Fibroblast of skin of back (primary cell): ENCODE measurements at places on chromosomes 7 and 10.
A peak's percentile ranks its signal among the peaks of the same experiment; 100 is the strongest.

DNA sequence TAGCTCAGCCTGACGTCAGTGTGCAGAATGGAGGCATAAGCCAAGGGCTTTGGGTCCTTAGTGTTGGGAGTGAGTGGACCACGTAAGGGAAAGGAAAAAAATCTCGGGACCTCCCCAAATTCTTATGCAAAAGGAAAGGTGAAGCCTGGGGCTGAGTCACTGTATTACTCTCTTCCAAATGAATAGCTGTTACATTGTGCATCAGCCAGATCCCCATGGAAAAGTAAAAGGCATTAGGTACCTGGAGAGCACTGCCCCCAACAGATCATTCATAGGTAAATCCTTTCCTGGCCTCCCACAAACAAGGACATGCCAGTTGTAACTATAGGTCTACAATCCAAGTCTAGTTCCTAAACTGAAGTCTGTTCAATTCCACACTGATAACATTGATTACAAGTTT is 170.5 kb downstream of the C1GALT1 start:
- DNase-seq: no peak

GRCh38 chr7:51456431-51457060 is 139.9 kb upstream of the COBL start:
- no peak for DNase-seq

DNA sequence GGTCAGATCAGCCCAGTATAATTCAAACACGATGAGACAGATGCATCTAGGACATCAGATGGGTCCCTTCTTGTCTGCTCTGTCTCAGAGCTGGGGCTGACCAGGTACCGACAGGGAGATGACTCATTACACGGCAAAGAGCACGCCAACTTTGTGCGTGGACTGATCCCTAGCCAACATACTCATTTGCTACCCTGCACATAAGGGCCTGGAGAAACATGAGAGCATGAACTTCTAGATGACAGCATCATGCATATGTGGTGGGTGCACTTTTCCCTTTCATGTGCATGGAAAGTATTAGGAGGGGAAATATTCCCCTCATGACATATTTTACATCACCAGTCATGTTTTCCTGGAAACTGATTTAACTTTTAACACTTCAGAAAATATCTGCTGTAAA is 35.1 kb upstream of the NPVF start:
- DNase-seq: no peak

GRCh38 chr7:16891338-16891737 is 9.6 kb upstream of the AGR3 start:
- DNase-seq: peak; percentile 62

GRCh38 chr7:70608229-70608628 is 523.7 kb upstream of the GALNT17 start:
- DNase-seq: peak; percentile 56

DNA sequence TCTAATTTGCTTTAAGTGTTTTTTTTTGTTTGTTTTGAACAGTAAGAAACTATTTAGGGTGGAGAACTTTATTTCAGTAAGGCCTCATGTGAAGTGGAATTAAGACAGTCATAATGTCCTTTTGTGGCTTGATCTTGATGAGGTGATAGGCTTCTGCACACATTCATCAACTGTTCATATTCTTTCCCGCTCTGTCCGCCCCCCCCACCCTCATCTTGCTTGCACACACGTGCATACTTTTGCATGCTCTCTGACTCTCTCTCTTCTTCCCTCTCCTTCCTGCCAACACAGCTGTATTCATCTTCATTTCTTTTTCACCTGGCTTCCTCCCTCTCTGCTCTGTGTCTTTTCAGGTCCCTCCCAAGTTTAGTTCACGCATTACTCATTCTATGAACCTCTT is 429.6 kb downstream of the AUTS2 start:
- no peak for DNase-seq

GRCh38 chr10:13890233-13891127 is 303.7 kb downstream of the PRPF18 start:
- DNase-seq: peak; percentile 59

- DNase-seq: no peak
Measured at GRCh38 chr10:4159173-4159572, 374.2 kb upstream of the KLF6 start.

DNA sequence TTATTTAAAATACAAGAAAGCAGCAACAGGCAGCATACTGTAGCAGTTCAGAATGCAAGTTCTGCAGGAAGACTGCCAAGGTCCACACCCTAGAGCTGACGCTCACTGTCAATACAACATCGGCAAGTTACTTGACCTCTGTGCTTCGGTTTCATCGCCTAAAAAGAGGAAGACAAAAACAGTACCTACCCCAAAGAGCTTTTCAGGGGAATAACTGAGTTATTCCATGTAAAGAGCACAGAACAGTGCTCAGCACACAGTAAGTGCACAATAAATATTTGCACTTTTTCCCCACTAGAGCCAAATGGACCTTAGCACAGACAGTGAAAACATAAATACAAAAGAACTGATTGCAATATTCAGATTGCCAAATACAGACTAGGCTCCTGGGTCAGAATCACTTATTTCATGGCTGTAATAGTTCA is 88.6 kb downstream of the USP6NL start:
- DNase-seq: no peak

DNA sequence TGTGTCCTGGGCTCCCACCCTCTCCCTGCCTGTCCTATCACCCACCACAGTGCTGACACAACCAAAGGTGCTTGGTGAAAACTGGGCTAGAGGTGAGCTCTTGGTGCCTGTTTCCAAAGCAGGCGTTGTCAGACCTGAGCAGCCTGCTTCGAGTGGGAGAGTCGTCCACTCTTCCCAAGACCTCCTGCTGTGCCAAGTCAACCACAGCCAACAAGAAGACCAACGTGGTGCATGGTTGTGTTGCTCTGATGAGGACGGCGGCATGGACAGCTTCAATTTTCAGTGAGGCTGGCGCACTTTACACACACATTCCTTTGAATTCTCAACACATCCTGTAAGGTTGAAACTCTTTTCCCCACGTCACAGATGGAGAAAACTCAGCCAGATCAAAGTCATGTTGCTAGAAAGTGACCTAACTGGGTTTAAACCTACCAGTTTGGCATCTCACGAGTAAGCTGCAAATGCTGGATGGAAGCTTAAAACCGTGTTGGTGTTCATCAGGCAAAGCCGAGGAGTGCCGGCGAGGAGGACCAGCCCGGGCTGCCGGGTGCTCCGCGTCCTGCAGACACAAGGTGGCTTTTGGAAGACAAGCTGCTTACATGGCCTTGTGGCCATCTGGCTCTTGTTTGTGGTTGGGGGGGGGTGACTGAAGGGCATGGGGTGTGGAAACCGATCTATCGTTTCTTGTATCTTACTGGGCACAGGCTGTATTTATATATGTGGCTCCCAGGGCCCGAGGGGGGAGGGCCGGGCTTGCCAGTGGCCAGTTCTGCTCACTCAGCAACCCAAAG is 39.3 kb downstream of the INSIG1 start:
- no peak for DNase-seq

DNA sequence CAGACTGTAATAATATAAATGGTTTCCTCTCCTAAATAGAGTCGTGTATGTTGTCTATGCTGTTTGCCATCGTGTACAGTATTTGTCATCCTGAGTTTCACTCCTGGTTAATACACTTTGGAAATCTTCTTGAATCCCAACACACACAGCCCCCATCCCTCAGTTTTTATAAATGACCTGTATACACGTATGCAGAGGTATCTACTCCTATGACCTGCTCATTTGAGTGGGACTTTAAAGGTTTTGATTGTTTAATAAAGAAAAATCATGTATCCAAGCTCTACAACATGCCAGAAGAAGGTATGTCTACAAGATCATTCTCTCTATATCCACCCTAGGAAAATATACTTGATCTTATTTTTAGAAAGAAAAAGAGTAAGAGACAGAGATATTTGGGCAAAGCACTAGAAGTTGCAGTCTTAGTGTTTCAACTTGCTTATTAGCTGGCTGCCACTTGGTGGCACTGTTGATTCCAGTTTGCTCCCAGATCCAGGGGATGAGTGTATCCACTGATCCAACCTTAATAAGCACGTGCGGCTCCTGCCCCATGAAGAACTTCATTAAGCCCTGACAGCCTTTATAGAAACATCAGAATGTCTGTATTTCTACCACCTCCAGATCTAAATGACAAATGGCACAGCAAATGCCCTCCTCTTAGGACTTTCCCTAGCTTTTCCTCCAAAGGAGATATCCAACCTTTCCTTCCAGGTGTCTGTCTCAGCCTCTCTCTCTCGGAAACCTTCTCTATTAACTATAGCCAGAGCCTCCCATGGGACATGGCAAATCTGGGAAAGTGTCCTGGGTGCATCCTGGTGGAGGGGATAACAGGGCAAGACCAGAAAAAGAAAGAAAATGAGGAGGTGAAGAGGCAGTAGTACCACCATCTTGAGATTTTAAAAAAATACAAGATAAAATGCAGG is 181.6 kb upstream of the NEBL start:
- peak; percentile 67 for DNase-seq

- no peak for DNase-seq
Measured at GRCh38 chr10:125628104-125629049, 54.6 kb downstream of the TEX36 start.

- DNase-seq: no peak
Measured at GRCh38 chr7:45595809-45596664, 21.9 kb downstream of the ADCY1 start.

- DNase-seq: no peak
Measured at GRCh38 chr7:103805346-103805745, 184.1 kb downstream of the RELN start.

DNA sequence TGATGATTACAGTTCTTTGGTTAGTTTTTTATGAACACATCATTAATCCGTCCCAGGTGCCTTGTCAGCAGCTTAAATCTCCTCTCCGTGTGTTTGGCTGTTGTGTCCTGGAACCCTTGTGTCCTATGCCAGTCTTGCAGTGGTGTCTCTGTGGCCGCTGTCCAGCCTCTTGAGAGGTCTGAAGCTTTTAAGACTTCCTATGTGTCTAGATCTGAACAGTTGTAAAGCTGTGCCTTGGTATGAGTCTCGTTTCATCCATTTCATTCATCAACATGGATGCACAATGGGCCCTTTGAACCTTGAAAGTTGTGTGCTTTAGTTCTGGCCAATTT is 16.7 kb downstream of the LMTK2 start:
- DNase-seq: no peak

DNA sequence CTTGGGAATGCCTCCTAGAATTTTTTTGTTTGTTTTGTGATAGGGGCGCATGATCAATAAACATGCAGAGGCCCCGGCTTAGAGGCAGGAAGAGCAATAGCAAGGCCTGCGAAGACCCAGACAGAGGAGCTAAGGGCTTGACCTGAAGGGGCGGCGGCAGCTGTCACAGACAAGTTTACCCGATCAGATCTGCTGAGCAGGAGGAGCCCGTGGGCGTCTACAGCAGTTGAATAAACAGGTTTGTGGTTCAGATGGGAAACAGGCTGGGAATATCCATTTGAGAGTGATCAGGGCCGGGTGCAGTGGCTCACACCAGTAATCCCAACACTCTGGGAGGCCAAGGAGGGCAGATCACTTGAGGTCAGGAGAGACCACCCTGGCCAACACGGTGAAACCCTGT is 126.0 kb upstream of the CALN1 start:
- DNase-seq: no peak

GRCh38 chr7:26035552-26035951 is 116.4 kb upstream of the NFE2L3 start:
- no peak for DNase-seq

GRCh38 chr7:21514062-21514461 is 28.8 kb upstream of the DNAH11 start:
- DNase-seq: no peak

DNA sequence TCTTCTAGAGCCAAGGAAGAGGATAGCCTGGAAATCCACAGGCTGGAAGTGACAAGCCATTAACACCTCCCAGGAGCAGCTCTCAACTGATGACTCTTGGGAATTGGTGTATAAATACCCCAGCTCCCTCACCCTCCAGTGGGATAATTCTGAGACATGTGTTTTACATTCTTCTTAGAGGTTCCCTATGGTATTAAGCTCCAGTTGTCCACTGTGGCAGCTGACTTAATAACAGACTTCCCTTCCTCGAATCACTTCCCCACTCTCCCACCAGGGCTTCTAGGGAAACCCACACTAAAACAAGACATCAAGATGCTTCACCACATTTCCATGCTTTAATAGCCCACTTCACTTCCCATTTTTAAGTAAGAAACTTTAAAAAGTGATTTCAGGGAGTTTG is 47.2 kb downstream of the FAM107B start:
- DNase-seq: no peak

DNA sequence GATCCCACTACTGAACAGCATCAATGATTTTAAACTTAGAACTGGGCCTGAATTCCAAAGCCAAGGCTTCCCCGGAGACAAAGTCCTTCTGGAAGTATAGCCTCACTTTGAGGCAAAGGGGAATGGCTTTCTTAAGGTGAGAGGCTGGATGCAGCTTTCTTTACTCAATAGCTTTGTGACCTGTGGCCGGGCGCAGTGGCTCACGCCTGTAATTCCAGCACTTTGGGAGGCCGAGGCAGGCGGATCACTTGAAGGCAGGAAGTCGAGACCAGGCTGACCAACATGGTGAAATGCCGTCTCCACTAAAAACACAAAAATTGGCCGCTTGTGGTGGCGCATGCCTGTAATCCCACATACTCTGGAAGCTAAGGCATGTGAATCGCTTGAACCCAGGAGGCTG is 3.2 kb upstream of the FGFR2 start:
- no peak for DNase-seq

DNA sequence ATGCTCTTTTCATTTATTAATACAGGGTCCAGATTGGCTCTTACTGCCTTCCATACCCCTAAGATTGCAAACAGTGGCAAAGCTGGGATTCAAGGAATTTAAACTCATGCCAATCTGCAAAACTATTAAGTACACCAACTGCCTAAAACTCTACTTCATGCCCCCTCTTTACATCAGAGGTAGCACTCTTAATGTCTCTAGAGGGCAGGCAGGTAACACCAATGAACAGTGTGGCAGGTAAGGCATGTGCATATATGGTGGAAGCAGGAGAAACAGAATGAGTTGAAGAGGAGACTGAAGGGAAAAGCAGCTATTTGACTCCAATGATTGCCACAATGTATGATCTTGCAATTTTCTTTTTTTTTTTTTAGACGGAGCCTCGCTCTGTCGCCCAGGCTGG is 156.7 kb downstream of the BTAF1 start:
- DNase-seq: no peak

DNA sequence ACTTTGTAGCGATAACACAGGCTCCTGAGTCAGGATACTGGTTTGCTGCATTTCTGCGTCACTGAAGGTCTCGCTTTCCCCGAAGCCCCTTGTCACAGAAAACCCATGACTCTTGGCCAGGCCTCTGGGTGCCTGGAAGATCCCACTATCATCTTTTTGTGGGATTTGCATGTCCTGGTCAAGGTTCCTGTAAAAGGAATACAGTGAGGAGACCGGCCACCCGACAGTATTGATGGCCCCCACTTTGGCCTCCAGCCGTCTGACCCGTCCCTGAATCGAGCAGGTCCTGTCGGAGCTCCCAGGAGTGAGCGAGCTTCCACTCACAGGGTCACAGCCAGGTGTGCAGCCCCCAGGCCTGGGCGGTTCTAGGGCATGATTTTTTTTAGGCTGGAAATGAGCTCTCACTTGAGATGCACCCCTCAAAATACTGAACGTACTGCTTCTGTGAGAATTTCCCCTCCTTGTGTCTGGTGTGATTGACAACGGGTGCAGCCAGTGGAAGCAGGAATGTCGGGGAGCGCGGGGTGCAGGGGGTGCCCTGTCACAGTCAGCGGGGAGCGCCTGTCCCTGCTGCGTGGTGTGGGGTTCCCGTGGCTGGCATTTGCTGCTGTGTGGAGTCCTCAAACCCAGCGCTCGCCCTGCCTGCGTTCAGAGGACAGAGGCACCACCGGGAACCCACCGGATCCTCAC is 75.8 kb downstream of the DNAJB6 start:
- DNase-seq: no peak
